Activated T-helper 9 cell treated with anti-CD3 and anti-CD28 coated beads, Interleukin-2, amount 50 U/mL, for 16 hours (primary cell): ENCODE measurements at places on chromosomes 5 and 9.

DNA sequence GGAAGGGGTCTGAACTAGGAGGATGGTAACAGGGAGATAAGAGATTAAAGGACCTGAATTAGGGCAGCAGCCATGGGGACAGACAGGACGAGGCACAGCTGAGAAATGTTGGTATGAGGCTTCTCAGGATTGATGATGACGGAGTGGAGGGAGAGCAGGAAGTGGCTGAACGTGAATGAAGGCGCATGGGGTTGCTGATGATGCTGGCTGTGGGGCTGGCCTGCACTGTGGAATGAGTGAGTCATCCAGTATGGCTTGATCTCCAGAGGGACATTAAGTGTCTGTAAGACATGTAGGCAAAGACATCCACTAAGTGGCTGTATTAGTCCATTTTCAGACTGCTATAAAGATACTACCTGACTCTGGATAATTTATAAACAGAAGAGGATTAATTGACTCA, 256.4 kb downstream of the ICE1 start:
- no peak for DNase-seq

- no peak for DNase-seq
Measured at GRCh38 chr5:42656651-42657015, 100.0 kb upstream of the CCDC152 start.

GRCh38 chr5:10291692-10292339, 15.9 kb downstream of the CMBL start:
- no peak for DNase-seq

DNA sequence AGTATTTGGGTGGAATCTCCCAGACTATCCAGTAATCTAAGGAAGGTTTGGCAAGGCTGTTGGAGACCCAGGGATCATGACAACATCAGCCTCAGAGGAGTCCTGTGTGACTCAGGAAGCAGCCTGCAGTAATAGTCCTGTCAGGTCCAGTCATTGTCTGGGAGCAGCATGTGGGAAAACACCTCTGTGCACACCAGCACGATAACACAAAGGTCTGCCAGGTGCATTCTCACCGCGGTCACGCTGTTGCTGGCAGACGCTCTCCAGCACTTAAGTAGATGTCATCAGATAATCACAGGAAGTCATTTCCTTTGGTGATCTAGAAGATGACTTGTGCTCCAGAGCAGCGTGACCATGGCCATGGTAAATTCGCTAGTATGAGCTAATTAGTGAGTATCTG, 99.2 kb upstream of the IQGAP2 start:
- peak; percentile 5 for DNase-seq

- no peak for DNase-seq
Measured at GRCh38 chr9:84592918-84593317, 76.6 kb upstream of the NTRK2 start.

GRCh38 chr5:5494489-5495402, 72.3 kb downstream of the ICE1 start:
- peak; percentile 74 for DNase-seq

GRCh38 chr5:177599731-177600507, at the start of gene B4GALT7:
B4GALT7 (plus strand) TSS chr5:177600132; CDS start chr5:177600211, 79 bp downstream.
- peak; percentile 81 for DNase-seq

DNA sequence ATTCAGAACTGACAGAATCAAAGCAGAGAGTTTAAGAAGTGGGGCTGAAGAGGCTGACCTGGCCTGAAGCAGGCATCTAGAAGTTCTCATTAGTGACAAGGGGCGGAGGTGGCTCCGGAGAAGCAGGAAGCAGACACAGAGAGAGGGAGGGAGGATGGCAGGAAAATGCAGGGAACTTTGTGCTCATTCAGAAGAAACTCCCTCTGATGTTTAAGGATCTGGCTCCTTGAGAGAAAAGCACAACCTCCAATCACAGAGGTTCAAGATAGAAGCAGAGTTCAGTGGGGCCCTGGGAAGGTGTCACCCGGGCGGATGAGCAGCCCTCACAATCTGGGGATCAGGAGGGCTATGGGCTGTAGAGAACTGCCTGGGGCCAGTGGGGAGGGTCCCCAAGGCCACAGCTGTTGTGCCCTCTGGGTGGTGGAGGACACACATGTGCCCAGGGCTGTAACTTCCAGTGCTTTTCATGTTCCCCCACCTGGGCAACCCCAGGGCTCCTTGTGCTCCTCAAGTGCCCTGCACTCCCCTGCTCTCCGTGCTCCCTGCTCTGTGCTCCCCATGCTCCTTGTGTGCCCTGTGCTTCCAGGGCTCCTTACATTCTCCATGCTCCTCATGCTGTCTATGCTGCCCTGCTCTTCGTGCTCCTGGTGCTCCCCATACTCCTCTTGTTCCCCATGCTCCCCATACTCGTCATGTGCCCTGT, 51.4 kb downstream of the TRIP13 start:
- no peak for DNase-seq
